ENCODE measurements at places on chromosomes 13 and 19. TPM values are rescaled to one million over a fixed set of nuclear protein-coding genes. Genes with fewer than 3 reads are reported as not detected.

- DNase-seq: no peak
Measured at GRCh38 chr13:28316836-28317235, 178.1 kb downstream of the FLT1 start.

DNA sequence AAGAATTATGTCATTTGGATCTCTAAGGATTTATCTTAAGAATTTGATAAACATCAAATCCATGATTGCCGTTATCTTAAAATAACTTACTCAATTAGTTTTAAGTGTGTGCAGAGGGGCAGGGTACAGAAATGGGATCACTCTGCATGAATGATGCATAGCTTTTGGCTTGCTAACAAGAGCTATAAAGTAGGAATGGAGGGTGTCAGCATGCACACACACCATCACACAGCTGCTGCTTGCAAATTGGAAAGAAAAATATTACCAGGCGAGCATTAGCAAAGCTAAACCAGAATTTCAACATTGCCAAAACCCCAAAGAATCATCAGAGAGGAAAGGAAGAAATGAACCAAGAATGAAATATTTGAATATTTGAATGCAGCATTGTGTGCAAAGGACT lies 580.6 kb downstream of the LMO7 start:
- DNase-seq: peak; percentile 4

DNA sequence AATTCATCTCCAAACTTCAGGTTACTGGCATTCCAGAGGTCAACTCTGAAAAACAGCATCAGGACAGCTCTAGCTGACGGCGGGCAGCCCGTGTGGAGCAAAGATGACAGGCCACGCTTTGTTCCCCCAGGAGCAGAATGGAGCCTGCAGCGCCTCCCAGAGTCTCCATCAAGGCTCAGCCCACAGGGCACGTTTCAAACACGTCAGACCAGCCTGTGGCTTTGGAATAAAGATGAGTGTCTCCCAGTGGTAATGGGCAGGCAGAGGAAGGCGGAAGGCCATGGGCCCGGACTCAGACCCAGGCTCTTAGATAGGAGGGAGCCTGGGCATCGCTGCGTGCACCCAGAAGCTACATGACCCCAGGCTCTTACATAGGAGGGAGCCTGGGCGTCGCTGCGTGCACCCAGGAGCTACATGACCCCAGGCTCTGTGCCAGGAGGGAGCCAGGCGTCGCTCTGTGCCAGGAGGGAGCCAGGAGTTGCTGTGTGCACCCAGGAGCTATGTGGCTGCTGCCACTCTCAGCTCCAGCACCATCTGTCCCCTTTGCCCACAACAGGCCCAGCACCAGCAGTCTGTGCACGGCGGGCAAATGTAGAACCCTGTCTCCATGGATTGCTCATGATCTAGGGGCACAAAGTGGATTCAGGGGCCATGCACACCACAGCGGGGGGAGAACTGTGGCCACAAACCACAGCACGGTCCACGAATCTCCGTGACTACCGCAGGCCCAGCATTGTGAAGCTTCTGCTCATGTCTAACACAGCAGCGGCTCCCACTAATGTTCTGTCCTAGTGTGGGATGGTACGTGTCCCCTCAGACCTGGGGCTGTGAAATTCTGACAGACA lies 47.8 kb upstream of the C13orf46 start:
- no peak for DNase-seq

TBXA2R gene
- 1.9 TPM for total RNA-seq

GRCh38 chr13:106088085-106088484 lies 447.4 kb downstream of the EFNB2 start:
- no peak for DNase-seq

DNA sequence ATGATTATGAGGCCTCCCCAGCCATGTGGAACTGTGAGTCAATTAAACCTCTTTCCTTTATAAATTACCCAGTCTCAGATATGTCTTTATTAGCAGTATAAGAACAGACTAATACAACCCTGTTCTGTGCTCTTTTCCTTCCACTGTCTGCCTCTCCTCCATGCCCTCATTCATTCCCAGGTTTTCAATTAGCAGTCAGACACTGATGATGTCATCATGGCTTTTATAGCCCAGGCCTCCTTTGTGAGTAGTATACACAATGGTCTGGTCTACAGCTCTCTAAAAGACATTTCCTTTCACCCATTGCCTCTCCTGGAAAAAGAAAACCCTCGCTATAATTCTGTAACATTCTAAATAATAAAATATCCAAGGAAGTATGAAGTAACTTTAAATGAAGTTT lies 25.5 kb downstream of the FGF14 start:
- no peak for DNase-seq

PGLYRP1 gene
- not detected for total RNA-seq

DNA sequence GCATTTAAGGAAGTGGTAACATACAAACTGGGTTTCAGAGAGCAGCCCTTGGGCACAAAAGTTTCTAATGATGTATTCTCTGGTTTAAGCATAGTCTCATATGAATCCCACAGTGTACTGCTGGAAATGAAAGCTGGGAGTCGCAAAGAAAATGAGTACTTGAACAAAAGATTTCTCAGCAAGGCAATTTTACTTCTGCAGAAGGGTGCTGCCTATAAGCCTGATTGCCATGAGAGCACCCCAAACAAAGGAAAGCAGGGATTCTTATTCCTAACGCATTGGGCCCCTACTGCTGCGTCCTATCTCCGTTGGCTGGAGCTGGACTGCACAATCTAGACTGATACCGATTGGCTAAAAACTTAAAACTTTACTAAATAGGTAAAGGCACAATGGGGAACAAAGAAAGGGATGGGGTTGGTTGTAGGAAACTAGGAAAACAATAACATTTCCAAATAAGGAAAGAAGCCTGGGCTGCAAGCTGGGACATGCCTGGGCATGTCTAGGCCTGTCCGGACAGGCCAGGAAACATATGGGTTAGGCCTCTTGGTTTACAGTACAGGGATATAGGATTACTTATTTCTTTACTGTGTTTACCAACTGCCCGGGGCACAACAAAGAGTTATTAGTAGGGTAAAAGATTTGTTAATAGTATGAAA lies 27.4 kb upstream of the VN1R4 start:
- no peak for DNase-seq

GRCh38 chr19:39846678-39847486 lies 703 bp upstream of the FBL start:
- DNase-seq: no peak

PTPRS gene
- total RNA-seq: 24.1 TPM

KLK5 gene
- 454 TPM for total RNA-seq

LRG1 gene
- not detected for total RNA-seq

DNA sequence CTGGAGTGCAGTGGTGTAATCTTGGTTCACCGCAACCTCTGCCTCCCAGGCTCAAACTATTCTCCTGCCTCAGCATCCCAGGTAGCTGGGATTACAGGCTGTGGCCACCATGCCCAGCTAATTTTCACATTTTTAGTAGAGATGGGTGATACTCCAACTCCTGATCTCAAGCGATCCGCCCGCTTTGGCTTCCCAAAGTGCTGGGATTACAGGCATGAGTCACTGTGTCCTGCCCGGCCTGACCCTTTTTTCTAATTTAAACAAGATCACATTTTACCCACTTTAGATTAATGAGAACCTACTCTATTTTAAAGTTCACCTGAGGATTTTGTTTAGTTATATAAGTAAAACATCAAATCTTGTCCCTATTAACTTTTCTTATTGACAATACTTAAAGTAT lies 91.8 kb upstream of the POSTN start:
- DNase-seq: peak; percentile 32

DNA sequence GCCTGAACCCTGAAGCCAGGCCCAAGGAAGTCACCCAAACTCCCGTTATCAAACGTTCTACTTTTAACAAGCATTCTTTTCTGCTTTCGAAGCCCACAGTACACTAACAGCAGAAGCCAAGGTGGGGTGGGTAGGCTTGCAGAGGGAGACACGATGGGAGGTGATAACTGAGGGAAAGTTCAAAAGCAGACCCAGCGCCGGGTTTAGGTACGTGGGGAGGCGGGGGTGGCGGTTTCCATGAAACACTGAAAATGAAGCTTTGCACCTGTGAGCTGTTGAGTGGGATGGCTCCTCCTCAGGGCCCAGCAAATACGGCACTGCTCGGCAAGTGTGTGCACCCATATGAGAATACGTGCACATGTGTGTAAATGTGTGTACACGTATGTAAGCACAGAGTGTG lies 49.8 kb downstream of the KLF2 start:
- DNase-seq: no peak

CEACAM3 gene
- not detected for total RNA-seq

DNA sequence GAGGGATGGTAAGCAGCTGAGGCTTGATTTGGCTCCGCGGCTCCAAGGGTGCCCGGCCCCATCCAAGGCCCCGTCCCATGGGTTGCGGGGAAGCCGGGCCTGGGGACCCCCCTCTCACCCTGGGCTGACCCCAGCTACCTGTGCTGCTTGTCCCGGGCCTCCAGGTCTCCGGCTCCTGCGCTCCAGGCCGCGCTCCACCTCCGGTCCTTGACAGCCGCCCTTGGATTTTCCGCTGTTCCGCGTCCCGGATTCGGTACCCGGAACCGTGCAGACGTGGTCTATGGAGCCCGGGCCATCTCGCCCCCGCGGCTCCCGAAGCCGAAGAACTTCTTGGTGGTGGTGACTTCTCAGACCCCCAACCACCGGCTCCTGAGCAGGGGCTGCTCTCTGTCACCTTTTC lies 48.3 kb upstream of the C1QTNF9B start:
- DNase-seq: no peak

DNA sequence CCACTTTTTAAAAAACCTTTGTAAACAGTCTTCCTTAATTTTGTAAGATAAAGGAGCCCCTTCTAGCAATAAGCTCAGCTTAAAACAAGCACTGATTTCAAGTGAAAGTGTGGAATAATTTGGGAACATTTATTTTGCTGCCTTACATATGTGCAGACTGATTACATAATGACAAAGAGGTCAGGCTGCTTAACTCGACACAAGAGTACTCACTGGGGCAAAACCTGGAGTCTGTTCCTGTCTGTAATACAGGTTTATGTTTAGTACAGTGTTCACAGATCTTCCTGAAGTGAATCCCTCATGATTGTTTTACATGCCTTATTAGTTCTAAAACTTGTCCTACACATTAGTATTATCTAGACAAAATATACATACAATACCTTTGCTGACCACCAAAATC lies 609.8 kb downstream of the LMO7 start:
- DNase-seq: no peak

DNA sequence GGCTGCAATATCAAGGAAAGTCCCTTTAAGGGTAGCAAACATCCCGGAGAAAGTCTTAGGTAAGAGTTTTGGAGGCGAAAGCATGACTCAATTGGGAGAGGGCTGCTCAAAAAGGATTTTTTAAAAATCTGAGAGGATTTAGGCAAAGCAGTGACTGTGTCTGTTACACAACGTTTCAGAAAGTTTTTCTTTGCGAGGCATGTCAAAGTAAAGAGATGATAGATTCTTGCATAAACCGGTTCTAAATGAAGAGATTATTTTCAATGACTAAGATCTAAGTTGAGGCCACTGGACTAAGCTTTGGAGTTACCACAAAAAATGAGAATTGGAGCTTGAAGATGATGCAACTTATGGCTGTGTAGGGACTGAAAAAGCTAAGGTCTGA lies 43.7 kb upstream of the ENOX1 start:
- no peak for DNase-seq

SCN1B gene
- 2.3 TPM for total RNA-seq

LIM2 gene
- total RNA-seq: not detected

DNA sequence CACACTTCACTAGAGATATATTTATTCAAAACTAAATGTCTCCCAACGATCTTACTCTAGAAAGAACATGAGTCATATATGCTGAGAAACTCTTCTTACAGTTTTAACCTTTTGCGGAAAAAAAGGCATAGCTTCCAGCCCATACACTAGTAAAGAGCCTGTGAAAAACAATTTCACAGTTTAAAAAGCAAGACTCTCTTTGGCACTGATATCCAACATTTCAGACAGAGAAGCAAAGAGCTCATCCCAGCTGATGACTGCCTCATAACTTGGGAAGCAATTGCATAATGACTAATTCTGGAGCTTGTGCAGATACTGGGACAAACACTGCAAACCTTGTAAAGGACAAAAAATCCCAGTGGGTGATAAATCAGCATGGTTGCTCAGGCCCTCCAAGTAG lies 88.0 kb downstream of the ENOX1 start:
- peak; percentile 1 for DNase-seq

ZNF540 gene
- total RNA-seq: not detected

DNA sequence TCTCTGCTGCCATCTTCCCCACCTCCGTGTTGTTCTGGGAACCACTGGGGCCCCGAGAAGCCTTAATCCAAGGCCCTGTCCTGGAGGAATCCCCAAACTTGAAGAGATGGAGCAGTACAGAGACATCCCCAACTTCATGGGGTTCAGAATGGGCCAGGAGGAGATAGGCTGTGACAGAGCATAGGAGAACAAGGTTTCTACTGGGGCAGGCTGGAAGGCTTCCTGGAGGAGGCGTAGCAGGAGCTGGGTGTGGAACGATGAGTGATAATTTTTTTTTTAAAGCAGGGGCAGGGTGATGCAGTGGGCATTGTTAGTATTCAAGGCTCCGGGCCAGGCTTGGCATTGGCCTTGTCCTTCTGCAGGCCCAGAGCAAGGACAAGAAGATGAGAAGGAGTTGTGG lies 3.3 kb downstream of the CYP4F8 start:
- no peak for DNase-seq

- peak; percentile 19 for DNase-seq
Measured at GRCh38 chr19:9793071-9793591, 24.6 kb upstream of the ZNF846 start.

DNA sequence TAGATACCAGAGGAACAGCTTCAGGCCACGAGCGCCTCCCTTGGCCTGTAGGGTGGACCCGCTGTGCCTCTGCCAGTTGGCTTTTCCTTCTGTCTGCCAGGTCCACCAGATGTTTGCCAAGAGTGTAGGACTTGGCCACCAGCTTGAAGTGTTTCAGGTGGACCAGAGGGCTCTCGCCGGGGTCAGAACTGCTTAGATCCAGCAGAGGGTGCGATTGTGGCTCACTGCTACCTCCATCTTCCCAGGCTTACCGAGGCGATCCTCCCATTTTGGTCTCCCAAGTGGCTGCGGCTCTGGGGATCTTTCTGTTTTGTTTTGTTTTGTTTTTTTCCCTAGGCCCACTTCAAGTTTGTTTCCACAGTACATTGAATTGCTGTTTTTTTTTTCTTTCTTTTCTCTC lies 23.0 kb upstream of the ZNF730 start:
- DNase-seq: no peak

SIAH3 gene
- not detected for total RNA-seq

GRCh38 chr13:30927595-30927994 lies 4.9 kb upstream of the TEX26 start:
- no peak for DNase-seq

- no peak for DNase-seq
Measured at GRCh38 chr19:57813919-57814504, 701 bp downstream of the ZNF552 start.

DNA sequence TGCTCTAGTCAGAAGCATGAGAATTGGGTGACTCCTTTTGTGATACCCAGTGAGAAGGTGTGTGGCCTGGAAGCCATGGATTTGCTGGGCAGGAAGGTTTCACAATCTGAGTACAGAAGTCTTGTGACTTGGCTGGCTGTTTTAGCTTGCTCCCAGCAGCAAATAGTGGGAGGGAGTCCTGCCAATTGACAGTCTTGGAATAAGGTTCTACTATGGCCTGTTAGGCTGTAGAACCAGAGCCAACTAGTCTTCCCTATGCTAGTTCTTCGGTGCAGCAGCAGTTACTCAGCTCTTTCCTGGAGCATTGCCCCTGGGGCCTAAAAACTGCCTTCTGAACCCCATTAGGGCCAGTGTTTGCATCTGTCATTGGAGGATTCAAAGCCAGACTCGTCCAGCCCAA lies 1935.4 kb upstream of the PCDH20 start:
- no peak for DNase-seq

ZIK1 gene
- total RNA-seq: not detected

CEACAM6 gene
- total RNA-seq: not detected

HCN2 gene
- total RNA-seq: not detected

GRCh38 chr19:17542793-17543582 lies 12.5 kb upstream of the COLGALT1 start:
- no peak for DNase-seq

DHDH gene
- total RNA-seq: not detected

ZNF284 gene
- 1.7 TPM for total RNA-seq

PCSK4 gene
- total RNA-seq: 9.0 TPM
